ENCODE measurements at places on chromosomes 1 and 21. TPM values are rescaled to one million over a fixed set of nuclear protein-coding genes. Genes with fewer than 3 reads are reported as not detected.

The CDKN2C gene
- total RNA-seq = 21.8 TPM

The LCE1C gene
- not detected for total RNA-seq

DNA sequence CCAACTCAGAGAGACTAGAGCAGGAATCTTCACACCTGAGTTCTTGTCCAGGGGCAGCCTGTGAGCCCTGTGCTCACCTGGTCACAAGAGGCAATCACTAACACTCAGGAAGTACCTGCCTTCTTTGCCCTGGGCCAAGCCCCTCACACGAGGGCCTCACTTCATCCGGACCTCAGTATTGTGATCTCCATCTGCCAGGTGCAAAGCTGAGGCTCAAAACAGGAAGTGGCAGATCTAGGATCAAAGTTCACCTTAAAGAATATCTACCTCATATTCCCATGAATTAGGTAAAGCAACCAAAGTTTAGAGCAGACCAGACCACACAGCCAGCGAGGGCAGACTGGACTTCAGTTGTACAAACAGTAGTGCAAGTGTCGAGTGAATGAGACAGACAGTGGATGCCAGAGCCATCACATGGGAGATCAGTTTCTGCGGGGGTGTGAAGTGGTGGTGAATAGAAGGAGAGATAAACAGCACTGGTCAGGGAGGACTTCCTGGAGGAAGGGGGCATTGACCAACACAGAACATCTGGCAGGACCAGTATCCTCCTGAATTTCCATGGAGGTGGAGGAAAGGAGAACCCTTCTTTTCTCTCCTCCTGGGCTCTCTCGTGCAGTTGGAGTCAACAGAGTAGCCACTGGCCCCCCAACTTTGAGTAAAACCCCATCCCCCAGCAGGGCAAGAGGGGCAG is 116.6 kb upstream of the ZBTB40 start:
- DNase-seq = no peak

- DNase-seq = no peak
These were observed 11.7 kb upstream of the ZNF436 start for GRCh38 chr1:23381233-23381885.

GRCh38 chr1:52928015-52928404 is 934 bp downstream of the SCP2 start:
- DNase-seq = no peak

- DNase-seq = no peak
These were observed 139.0 kb downstream of the DPYD start for GRCh38 chr1:97781762-97782337.

DNA sequence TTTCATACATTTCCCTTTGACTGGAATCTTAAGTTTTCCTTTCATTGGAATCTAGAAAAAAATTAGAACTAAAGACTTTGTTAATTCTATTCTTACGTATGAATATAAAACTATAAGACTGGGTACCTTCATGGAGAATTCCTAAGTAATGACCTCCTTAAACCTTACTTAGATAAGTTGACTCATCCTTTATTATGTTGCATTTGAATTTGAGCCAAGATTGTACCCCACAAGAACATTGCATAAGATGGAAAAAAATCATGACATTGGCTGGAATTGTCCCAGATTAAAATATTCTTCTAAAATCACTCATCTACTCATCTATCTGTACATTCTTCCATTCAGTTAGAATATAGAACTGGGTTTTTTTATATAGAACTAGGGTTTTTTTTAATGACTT is 137.4 kb downstream of the C1orf21 start:
- DNase-seq = no peak

- no peak for DNase-seq
These were observed 204.1 kb downstream of the GABPA start for GRCh38 chr21:25938658-25939395.
